Mesendoderm (in vitro differentiated cells): ENCODE measurements at places on chromosomes 5 and 9.
A peak's percentile ranks its signal among the peaks of the same experiment; 100 is the strongest.

DNA sequence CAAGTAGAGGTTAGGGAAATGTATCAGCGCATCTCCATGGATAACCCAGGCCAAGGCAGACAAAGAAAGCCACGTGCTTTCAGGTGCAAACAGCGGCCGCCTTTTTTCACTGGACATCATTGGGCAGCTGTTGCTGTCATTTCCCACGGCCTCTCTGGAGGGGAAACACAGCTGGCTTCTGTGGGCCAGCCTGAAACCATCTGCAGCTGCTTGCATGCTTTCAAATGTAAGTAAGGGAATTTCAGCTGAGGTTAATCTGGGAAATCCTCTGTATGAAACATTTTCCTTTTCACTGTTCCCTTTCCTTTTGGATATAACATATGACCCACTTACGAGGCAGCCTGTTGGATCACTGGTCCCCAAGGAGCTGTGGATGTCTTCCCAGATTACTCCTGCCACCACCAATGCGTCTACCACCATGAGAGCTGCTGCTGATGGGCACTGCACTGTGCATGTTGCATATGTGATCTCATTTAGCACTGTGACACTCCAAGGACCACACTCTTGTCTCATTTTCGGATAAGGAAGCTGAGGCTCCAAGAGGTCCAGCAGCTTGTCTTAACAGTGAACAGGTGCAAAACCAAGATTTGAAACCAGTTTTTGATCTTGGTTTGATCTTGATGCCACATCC, 106.3 kb downstream of the C9orf152 start:
- no peak for DNase-seq

DNA sequence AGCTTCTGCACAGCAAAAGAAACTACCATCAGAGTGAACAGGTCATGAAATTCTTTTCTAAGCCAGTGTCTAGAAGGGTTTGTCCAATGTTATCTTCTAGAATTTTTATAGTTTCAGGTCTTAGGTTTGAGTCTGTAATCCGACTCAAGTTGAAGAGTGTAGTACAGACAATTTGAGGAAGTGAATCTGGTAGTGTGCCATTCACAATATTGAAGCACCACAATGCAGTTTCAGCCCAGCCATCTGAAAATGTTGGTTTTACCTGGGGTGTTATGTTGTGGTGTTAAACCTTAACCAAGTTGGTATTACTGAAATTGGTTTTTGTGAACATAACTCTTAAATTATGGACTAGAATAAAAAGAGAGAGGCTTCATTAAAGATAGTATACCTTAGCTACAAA, 77.2 kb downstream of the ADAMTS16 start:
- no peak for DNase-seq

GRCh38 chr5:173953528-173954090, 35.4 kb upstream of the C5orf47 start:
- no peak for DNase-seq

DNA sequence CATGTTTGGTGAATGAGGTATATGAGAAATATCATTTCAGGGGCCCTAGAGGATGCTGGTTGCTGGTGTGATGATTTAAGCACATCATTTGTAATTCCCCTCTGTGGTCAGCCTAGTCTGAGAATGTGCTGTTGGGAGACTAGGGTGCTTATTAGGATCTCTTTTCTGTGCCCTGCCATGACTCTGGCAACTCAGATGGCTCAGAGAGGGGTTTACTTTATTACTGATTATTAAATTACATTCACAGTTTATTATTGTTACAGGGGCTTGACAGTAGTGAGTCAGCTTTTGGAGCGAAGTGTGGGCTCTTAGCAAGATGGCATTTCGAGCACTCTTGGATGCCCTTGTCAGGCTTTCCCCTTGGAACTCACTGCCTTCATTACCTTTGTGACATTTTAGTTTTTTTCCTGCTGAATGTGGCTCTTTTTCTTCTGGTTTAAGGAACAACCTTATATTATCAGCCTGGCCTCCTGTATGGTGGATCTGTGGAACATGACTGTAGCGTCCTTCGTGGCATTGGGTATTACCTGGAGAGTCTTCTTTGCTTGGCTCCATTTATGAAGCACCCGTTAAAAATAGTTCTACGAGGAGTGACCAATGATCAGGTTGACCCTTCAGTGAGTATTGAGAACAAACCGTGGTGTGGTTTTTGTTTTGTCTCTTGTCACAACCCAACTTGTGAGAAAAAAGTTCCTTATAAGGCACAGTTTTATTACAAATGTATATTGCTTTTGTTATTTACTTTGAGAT, 33.8 kb downstream of the RCL1 start:
- no peak for DNase-seq

DNA sequence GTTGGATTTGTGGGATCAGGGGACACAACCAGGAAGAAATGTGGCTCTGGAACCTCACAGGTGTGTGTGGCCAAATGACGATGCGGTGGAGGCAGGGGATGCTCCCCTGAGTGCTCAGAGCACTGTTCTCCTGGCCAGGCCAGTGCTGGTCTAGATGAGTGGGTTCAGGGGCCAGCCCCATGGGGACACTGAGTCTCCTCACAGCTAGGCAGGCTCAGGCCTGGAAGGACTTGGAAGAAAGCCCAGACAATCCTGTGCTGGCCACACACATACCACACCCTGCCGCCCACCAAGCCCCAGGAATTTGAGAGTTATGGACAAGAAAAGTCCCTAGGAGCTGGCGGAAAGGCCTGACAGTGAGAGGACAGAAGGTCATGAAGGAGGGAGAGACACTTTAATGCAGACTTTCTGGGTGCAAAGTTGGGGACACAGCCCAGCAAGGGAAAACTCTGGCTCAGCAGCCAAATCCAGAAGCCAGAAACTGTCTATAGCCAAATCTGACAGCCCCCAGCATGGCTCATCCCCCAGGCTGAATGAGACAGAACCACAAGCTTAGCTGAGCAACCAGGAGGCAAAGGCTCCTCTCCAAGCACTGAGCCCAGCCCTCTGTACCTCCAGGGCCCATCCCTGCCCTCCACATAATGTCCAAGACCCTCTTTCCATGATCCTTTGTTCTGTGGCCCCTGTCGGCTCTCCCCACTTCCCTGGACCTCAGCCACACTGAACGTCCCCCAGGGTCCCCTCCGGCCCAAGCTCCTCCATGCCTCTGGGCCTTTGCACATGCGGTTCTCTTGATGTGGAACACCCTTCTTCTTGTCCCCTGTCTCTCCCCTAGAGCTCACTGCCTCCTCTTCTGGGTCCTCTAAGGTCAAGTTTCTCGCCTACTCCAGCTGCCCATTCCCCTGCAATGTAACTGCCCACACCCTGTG, 22.4 kb downstream of the LHX6 start:
- DNase-seq: no peak

DNA sequence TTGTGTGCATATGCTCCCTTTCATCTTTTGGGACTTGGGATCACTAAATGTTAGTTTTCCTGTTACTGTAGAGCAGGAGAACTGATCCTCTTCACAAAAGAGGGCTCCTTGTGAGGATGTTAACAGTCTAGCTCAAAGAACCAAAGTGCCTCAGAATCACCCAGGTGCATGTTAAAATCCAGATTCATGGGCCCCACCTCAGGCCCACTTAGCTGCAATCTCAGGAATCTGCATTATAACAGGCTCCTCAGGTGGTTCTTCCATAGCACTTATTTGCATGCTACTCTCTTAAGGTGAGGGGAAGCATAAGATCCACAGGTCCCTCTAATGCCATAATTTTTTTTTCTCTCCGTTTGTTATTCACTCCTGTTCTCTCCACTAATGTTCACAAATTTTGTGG, 14.8 kb upstream of the MEF2C start:
- no peak for DNase-seq

- no peak for DNase-seq
Observed at GRCh38 chr5:180241600-180241999, 32.6 kb upstream of the RASGEF1C start.

DNA sequence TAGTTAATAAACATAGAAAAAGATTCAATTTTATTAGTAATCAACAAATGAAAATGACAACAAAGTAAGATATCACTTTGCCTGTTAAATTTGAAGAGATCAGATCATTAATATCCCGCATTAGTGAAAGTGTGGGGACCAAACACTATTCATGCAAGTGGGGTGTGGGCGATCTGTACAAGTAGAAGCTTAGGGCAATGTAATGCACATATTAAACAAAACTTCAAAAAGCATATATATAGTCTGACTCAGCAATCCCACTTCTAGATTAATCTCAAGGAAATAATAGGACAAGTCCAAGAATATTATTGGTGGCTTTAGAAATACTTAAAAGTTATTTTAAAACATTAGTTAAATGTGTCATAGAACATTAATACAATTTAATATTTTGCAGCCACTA, 188.5 kb downstream of the LRRC70 start:
- no peak for DNase-seq

GRCh38 chr5:81778642-81779041, 27.7 kb upstream of the SSBP2 start:
- DNase-seq: no peak

GRCh38 chr5:150570333-150570732, 62.4 kb downstream of the NDST1 start:
- DNase-seq: no peak

- DNase-seq: peak; percentile 95
Observed at GRCh38 chr5:54517512-54518145, at the start of gene SNX18. Gene SNX18 (plus strand): TSS chr5:54517759. CDS start chr5:54517953, 194 bp downstream.

- no peak for DNase-seq
Observed at GRCh38 chr5:120146787-120147186, 317.3 kb upstream of the PRR16 start.

DNA sequence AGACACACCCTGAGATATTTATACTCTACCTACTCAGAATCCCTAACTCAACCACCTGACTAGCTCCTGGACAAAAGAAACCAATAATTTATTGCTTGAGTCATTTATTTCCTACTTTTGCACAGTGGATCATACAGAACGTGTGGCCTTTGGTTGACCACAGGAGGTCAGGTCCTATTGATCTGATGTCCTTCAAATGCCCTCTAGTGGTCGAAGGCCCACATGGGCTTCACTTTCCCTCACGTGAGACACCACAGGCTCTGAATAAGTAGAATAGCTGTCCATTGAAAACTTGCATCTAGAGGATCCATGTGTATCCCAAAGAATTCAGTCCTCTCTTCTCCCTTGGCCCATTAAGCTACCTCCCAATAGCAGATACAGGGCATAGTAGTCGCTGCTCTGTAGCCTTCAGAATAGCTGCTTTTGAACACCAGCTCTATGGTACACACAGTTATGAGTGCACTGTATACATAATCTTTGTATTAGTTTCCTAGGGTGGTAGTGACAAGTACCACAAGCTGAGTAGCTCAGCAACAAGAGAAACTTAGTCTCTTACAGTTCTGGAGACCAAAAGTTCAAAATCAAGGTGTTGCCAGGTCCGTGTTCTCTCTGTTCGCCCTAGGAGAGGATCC, 177.6 kb upstream of the SMARCA2 start:
- peak; percentile 84 for DNase-seq

DNA sequence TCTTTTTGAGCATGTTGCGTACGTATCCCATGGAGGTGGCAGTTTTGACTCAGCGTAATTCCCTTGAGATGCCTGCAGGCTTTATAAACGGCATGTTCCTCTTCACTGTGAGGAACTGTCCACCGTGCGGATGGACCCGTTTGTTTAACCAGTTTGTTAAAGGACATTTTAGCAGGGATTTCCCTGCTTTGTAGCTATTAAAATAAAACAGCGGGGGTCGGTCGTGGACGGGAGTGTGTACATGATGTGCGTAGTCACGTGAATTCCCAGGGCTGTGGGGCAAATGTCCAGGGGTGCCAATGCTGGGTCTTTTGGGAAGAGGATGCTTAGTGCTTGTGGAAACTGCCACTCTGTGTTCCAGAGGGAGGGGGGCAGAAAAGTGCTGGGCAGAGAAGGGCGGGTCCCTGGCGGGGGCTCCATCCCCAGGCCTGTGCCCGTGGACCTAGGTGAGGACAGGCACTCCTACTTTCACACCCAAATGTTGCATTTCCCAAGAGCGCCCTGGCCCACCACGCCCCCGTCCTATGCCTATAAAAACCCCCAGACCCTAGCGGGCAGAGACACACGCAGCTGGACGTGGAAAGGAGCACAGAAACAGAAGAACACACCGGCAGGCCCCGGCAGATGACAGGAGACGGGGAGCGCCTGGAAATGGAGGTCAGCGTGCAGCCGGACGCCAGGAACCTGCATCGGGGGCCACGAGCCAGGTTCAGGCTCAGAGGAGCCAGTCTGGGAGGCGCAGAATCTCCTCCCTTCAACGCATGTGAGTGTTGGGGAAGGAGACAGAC, 4.0 kb upstream of the TERT start:
- no peak for DNase-seq

DNA sequence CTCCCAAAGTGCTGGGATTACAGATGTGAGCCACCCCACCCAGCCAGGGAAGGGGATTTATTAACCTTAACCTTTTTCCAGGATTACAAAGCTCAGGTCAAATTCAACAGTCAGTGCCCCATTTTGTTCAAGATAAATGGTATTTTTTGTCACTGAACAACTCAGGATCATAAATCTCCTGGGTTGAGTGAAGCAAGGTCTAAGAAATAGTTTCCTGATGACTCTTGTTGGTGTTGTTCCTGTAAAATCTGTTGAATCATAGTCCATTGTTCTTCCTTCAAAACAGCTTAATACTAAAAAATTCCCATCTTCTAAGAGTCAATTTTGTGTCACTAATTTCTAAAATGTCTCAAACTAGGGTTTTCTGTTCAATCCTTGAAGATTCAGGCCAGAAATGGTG, 33.9 kb upstream of the JMY start:
- no peak for DNase-seq

DNA sequence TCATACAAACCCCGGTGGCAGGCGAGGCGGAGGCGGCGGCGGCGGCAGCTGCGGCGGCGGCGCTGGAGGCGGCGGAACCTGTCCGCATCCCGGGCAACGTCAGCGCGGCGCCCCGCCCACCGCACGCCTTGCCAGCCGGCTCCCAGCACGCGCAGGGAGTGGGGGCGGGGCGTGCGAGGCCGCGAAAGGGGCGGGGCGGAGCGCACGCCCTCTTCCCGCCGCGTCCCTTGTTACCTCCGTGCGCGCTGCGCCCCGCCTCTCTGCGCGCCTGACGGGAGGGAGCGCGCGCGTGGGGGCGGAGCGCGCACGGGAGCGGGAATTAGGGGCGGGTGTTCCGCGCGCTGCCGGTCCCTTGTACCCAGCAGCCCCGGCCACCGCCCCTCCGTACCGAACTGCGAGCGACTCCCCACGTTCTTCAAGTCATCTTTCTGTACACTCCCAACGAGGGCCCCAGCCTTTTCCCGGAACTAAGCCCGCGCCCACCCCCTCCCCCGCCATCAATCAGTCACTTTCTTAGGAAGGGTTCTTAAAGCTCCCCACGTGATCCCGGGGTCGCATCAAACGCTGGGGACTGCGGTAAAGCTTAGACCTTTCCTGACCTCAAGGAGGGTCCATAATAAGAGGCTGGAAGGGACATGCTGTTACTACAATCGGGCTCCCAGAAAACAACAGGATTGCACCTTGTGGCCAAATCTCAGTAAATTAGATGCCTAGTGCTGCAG, at the start of gene AGTPBP1:
TSS of gene AGTPBP1 (minus strand) at position 80 of the 722 bp plus-strand sequence. CDS start 29,421 bp downstream, outside the sequence.
- DNase-seq: peak; percentile 97

DNA sequence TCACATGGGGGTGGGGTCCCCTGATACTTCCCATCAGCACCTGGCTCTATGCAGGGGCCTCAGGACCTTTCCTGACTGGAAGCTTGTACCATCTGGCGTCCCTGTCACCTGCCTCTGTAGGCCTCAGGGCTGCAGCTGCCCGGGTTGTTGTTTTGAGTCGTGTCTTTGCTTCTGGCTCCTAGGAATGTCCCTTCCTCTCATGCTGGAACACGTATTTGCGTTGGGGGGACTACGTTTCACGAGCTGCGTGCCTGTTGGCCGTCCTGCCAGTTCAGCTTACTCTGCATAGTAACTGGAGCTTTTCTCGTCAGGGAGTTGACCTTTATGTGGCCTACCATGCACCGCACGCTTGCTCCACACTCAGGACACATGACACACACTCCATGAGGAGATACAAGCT, 54.9 kb upstream of the IRX4 start:
- DNase-seq: no peak
